Gastroesophageal sphincter (tissue), 4 donors: ENCODE measurements at places on chromosomes 5 and 9. TPM values are rescaled to one million over a fixed set of nuclear protein-coding genes. Genes with fewer than 3 reads are reported as not detected.

- no peak for ATAC-seq
Observed at GRCh38 chr5:124634228-124634739, 112.2 kb downstream of the ZNF608 start.

- ATAC-seq: no peak
Observed at GRCh38 chr5:93407454-93407853, 173.6 kb downstream of the NR2F1-AS1 start.

- ATAC-seq: no peak
Observed at GRCh38 chr5:163622799-163623198, 117.4 kb downstream of the MAT2B start.

GRCh38 chr5:122019919-122020590 is 58.0 kb downstream of the LOX start:
- ATAC-seq: no peak

GRCh38 chr5:68396722-68397121 is 181.2 kb downstream of the PIK3R1 start:
- ATAC-seq: no peak

DNA sequence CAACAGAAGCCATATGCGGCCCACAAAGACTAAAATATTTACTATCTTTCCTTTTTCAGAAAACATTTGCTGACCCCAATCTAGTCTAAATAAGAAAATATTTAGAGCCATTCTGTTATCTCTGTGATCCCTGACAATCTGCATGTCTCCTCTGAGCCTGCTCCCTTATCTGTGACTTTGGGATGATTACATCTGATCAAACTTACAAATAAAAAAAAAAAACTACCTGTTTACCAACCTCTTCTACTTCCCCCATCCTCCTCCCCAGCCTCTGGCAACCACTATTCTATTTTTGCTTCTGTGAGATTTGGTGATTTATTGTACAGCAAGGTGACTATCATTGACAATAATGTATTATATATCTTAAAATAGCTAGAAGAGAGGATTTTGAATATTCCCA is 176.3 kb upstream of the CD180 start:
- ATAC-seq: no peak

DNA sequence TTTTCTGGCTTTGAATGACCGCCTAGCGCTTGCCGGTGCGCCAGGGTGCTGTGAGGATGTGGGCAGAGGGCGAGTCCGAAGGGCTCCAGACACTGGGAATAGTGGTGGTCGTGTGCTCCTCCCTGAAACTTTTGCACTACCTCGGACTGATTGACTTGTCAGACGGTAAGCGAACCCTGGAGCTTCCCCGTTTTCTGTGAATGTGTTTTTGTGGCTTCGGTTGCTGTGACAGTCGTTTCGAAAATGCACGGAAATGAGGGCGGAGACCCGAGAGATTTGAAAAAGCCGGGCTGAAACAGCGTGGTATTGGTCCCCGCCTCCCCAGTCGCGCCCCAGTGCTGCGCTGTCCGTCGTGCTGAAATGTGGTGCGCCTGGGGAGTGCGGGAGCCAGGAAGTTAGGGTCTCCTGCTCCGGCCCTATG is 102.5 kb upstream of the GABRP start:
- no peak for ATAC-seq

Gene TMEM215
- total RNA-seq: not detected
